ENCODE measurements at places on chromosomes 16 and 17. TPM values are rescaled to one million over a fixed set of nuclear protein-coding genes. Genes with fewer than 3 reads are reported as not detected.

CACNG1 gene
- not detected for total RNA-seq

CXCL16 gene
- 0.37 TPM for total RNA-seq

MFAP4 gene
- 41.3 TPM for total RNA-seq

CCDC78 gene
- 2.1 TPM for total RNA-seq

KRTAP9-8 gene
- total RNA-seq, result not detected

CDRT4 gene
- total RNA-seq, result 4.0 TPM

ZNF624 gene
- 4.4 TPM for total RNA-seq

RSKR gene
- total RNA-seq, result 13.2 TPM

CCR7 gene
- total RNA-seq, result not detected

SOST gene
- not detected for total RNA-seq

RCVRN gene
- not detected for total RNA-seq

CLDN7 gene
- total RNA-seq, result 0.60 TPM

PTGES3L gene
- 0.89 TPM for total RNA-seq

BCKDK gene
- 19.3 TPM for total RNA-seq

IKZF3 gene
- not detected for total RNA-seq

VMO1 gene
- not detected for total RNA-seq

TBC1D3C gene
- not detected for total RNA-seq

DDX19B gene
- total RNA-seq, result 20.9 TPM

NOTUM gene
- not detected for total RNA-seq

GPRC5C gene
- total RNA-seq, result 0.09 TPM

MPV17L gene
- 0.23 TPM for total RNA-seq

SKAP1 gene
- total RNA-seq, result 0.28 TPM

AGRP gene
- total RNA-seq, result not detected

OR1A1 gene
- not detected for total RNA-seq

KRT27 gene
- total RNA-seq, result not detected

TP53TG3F gene
- not detected for total RNA-seq

BRIP1 gene
- 2.4 TPM for total RNA-seq

FA2H gene
- not detected for total RNA-seq

CCT6B gene
- total RNA-seq, result 0.51 TPM

ACAP1 gene
- total RNA-seq, result 0.09 TPM

All from smooth muscle cell of the umbilical artery (primary cell).